ENCODE measurements at places on chromosomes 3 and 15.

DNA sequence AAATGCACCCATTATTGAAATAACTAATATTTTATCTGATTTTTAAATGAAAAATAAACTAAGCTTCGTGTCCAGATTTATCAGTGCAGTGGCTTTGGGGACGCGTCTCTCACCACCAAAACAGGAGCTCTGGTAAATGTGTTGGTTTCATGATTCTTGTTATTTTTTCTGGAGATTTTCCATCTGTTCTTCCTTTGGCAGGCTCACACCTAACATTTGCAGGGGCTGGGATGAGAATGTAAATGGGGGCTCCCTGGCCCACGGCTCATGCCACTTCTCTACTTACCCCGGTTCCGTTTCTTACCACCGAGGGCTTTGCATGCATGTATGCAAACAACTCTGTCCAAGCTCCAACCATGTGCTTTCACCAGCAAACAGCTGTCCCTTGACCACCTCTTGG is 30.9 kb upstream of the CA12 start:
- no peak for DNase-seq

DNA sequence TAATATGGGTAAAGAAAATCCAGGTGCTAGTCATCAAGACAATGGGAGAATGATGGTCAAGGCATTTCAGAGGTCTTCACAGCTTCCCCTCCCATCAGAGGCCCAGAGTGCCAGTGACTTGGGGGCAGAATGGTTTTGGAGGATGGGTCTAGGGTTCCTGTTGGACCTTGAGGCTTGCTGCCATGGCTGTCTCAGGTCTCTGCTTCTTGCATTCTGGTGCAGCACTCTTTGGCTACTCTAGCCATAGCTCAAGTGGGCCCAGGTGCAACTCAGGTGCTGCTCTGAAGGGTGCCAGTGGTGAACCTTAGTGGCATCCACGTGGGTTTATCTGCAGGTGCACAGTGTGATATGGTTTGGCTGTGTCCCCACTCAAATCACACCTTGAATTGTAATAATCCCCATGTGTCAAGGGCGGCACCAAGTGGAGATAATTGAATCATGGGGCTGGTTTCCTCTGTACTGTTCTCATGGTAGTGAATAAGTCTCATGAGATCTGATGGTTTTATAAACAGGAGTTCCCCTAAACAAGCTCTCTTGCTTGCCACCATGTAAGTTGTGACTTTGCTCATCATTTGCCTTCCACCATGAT is 48.5 kb upstream of the PEX5L start:
- DNase-seq = peak; percentile 24

DNA sequence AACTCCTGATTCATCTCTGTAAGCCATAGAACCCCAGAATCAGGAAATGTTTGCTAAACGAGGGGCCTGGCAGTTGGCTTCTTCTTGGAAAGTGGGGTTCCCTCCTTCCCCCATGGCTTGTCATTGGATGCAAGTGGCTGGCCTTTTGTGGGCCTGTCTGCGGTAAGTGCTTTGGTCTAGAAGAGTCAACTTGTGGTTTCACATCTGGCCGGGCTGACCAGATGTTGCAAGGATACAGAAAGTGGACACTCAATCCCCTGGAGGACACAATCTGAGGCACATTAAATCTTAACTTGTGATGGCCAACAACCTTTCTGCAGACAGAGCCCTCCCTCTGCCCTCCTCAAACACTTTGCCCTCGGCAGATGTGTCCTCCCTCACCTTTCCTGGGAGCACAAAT is 1.1 kb downstream of the FAH start:
- DNase-seq = no peak

DNA sequence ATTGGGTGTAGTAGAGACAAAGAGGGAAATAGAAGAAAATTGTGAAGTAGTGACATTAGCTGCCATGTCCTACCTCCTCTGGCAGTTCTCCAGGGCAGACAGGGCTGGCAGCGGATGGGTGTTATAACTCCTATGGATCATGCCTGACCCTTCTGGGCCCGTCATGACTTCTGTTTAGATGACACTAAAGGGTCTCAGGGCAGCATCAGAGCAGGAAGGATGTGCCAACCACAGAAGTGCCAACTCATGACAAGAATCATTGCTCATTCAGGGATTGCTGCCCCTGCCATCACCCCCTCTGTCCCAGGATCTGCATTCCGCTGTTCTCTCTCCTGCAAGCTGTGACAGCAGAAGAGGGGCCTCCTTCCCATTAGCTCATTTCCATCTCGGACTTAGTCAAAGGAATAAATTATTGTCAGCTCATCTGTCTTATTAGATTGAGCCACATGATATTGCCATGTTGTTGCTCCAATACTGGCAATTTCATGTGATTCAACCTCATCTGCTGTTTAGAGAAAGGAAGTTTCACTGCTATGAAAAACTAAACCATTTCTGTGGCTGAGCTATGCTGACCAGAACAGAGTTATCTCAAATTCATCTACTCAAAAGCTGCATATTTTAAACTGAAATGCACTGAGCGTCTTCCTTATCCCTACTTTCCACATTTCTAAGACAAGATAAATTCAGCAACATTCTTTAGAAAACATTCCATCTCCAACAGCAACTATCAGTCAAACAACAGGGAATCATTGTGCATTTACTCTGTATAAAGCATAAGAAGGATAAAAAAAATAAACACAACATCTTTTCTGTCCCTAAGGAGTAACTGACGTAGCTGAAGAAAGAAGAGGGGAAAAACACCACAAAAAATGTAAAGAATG is 271.6 kb downstream of the FHIT start:
- DNase-seq = no peak

GRCh38 chr3:188002626-188003138 is 151.3 kb upstream of the LPP start:
- DNase-seq = no peak

GRCh38 chr15:66774001-66774814 is 72.2 kb downstream of the SMAD6 start:
- DNase-seq = peak; percentile 14

- no peak for DNase-seq
These were observed 3.7 kb downstream of the IFRD2 start for GRCh38 chr3:50288387-50289007.

DNA sequence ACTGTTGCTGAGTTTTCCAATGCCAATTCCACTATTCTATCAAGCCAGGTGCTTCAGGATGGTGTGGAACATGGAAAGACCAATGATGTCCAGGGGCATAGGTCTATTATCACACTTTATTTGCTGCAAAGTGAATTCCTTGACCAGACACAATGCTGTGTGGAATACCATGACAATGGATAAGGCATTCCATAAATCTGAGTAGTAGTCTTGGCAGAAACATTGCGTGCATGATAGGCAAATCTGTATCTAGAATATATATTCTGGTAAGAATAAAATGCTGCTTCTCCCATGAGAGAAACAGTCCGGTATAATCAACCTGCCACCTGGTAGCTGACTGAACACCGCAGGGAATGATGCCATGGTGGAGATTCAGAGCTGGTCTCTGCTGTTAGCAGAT is 70.0 kb upstream of the ALDH1A3 start:
- no peak for DNase-seq

- no peak for DNase-seq
These were observed 56.9 kb upstream of the NR2C2 start for GRCh38 chr3:14890476-14890875.

DNA sequence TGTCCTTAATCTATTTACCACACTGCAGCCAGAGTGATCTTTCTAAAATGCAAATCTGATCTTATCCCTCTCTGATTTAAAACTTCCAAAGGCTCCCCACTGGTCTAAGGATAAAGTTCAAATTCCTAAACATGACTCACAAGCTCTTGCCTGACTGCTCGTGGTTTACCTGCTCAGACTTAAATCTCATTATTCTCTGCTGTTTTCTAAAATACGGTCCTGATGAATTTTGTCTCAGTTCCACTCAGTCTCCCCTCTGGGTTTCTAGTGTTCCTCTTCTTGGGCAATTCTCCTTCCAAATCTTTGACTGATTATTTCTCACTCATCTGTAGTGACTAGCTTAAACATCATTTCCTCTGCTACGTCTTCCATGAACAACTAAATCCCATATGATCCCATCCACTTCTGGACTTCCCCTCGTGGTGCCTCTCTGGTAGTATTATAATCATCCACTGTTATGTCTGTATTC is 108.3 kb downstream of the P3H2 start:
- no peak for DNase-seq

DNA sequence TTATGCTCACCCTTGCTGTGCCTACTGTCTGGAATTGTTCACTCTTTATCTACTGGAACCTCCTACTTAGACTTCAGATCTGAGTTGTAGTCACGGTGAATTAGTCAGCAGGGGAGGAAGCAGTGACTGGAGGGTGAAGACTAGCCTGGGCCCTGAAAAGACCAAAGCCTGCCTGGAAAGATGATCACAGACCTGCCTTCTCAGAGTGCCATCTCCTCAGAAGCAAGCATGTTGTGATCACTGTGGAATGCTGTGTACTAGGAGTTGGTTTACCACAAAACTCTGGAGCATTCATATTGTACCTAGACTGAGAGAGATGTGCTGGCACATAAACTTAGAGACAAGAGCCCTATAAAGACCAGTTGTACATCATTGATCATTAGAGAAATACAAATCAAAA is 100.7 kb upstream of the SCN10A start:
- DNase-seq = no peak

GRCh38 chr3:129164500-129164899 is 3.6 kb upstream of the ISY1 start:
- no peak for DNase-seq

GRCh38 chr15:48367483-48367882 is 36.3 kb downstream of the DUT start:
- no peak for DNase-seq

DNA sequence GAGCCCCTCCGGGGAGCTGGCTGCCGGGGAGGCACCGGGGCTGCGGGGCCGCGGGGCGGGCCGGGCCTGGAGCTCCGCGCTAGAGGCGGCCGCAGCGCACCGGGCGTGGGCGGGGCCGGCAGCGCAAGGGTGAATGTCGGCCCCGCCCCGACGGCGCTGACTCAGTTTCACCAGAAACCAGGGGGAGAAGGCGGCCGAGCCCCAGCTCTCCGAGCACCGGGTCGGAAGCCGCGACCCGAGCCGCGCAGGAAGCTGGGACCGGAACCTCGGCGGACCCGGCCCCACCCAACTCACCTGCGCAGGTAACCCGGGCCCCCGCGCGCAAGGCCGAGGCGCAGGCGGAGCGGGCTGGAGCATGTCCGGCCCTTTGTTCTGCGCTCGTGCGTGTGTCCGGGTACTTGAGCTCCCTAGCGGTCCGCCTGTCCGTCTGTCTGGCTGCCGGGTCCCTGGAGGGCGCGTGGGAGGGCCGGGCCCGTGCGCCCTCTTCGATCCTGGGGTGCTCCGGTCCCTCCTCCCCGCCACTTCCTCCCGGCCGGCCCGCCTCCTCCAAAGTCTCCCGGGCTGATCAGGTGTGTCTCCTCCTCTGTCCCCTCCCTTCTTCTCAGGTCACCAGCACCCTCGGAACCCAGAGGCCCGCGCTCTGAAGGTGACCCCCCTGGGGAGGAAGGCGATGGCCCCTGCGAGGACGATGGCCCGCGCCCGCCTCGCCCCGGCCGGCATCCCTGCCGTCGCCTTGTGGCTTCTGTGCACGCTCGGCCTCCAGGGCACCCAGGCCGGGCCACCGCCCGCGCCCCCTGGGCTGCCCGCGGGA is at the start of gene SPINT1:
Gene SPINT1 (plus strand): TSS at position 164 of the 811 bp plus-strand sequence. CDS start 507 bp downstream, at position 671.
- peak; percentile 19 for DNase-seq

- DNase-seq = no peak
These were observed 317.3 kb downstream of the TLE3 start for GRCh38 chr15:69780374-69780773.

GRCh38 chr3:197846491-197846890 is 55.4 kb downstream of the LRCH3 start:
- no peak for DNase-seq

DNA sequence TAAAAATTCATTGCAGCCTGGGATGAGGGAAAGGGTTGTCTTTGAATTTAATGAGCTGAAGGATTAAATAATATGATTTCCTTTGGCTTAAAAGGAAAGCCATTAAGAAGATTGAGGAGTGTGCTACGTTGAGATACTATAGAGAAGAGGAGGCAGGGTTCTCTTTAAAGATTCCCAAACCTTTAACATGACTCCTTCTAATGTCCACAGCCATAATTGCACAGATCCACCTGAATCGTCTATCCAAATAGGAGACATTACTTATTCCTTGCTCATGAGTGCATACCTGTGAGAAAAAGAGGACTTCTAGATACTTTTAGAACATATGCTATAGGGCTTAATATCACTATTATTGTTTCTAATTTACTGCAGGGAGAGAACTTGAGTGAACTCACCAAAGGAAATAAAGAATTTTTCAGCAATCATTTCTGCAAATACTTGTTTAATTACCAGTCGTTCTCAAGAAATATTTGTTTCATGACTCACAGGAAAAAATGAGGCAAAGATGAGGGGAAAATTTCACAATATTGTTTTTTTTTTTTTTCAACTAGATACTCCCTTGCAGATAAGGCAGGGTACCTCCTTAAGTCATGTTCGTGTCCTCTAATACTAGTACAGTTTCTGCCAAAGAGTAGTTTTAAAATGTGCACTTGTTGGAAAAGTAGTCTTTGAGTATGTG is 8.9 kb upstream of the SUCNR1 start:
- DNase-seq = no peak

DNA sequence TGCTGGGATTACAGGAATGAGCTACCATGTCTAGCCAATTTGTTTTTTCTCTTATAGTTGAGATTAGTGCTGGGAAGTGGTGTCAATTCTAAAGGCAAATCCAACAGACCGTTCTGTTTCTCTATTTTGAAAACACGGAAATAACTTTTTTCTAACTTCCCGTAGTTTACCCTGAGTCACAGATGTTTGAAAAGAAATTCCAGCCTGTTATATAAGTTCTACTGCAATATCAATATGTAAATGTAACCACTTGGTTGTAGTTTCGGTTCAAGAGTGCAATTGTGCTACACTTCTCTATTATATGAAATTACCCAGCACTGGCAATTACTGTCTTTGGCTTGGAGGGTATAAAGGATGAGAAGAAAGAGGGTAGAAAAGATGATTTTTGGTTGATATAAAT is 22.3 kb upstream of the GNB4 start:
- DNase-seq = no peak

- peak; percentile 82 for DNase-seq
These were observed 268.0 kb downstream of the NR2F2 start for GRCh38 chr15:96598514-96598913.

DNA sequence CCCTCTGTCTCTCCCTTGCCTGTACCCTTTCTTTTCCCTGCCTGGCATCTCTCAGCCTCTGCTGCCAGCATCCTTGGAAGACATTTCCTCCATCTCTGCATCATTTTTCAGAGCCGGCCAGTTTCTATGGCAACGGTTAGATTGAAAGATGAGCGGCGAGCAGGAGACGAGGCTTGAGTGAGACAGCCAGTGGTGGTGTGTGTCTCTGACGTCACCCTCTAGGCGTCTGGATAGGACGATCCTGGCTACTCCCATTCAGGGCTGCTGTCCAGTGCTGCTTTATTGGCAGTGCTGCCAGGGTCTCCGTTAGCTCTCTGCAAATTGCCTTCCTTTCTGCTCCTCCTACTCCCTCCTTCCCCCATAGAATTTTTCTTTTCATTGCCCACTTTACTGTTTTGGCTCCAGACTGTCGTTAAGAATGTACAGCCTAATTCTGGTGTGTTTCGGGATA is 57.9 kb downstream of the TRAK1 start:
- peak; percentile 70 for DNase-seq

GRCh38 chr15:57943171-57943570 is 122.3 kb downstream of the ALDH1A2 start:
- DNase-seq = no peak

Data from NCI-H748 treated with DMSO at 0.1 percent for 48 hours (cell line).